Left ventricle myocardium superior (tissue), 1 donor: ENCODE measurements at places on chromosomes 12 and 14. TPM values are rescaled to one million over a fixed set of nuclear protein-coding genes. Genes with fewer than 3 reads are reported as not detected.

DNA sequence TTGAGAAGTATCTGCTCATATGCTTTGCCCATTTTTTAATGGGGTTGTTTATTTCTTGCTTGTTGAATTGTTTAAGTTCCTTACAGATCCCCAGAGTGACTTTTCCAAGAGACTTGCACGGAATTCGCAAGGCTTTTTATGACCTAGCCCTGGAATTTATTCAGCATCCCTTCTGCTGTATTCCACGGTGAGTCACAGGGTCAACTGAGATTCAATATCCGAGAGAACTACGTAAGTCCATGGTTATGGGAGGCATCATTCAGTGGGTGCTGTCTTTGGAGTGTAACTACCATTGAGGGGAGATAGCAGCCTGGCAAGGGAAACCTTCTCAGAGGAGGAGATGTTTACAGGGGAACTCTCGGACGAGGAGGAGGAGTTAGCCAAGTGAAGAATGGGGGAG, 20.9 kb upstream of the GPRC5A start:
- DNase-seq: no peak

DNA sequence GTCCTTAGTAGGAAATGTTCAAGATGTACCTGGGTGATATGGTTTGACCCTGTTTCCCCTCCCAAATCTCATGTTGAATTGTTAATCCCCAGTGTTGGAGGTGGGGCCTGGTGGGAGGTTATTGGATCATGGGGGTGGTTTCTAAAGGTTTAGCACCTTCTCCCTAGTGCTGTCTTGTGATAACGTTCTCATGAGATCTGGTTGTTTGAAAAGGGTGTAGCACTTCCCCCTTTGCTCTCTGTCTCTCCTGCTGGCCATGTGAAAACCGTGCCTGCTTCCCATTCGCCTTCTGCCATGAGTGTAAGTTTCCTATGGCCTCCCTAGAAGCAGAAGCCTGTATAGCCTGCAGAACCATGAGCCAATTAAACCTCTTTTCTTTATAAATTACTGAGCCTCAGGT, 353.0 kb upstream of the SFSWAP start:
- DNase-seq: no peak

DNA sequence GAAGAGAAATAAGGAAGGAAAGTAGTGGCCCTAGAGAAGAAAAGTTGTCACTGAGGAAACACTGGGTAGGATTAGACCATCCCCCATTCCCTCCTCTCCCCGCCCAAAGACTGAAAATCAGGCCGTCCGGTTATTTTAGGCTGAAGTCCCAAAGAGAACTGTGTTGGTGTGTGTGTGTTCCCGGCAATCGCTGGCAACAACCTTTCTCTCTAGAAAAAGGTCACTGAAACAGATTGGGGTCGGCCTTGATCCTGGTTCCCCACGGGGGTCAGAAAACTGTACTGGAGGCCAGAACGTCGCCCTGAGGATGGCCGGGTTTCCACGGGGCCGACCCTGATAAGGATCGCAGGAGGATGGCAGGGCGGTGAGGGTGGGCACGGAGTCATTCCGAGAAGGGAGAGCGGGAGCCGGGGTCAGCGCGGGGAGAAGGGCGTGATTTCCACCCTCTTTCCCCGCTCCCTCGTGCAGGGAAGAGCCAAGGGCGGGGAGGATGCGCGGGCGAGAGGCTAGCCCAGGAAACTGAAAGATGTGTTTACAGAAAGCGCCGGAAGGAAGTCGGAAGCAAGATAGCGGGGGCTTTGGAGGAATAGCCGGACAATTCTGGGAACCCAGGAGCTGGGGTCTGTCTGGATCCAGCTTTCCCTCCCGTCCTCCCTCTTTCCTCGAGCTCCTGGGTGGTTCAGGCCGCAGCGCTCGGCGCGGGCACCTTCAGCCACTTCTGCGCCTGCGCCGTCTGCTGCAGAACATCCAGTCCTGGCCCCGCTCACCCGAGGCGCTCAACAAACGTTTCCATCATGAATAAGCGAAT, 25.3 kb upstream of the SPTLC2 start:
- DNase-seq: peak; percentile 91

- DNase-seq: no peak
Measured at GRCh38 chr12:51625370-51625769, 34.3 kb downstream of the SCN8A start.

DNA sequence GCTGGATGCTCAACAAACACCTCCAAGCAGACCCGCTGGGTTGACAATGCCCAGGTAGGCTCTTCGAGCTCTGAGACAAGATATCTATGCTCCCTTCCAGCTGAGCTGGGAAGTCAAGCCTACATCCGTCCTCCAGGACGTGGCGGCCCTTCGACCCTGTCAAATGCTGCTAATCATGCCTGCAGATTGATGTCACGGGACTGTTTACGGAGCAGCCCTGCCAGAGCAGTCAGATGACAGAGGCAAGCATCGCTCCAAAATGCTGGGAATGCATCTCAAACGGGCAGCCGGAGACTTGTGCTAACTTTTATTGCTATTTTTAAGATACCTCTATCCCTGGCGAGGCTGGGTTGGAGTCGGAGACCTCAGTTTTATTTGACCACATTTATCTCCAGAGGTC, 139.2 kb downstream of the NTF3 start:
- DNase-seq: no peak

DNA sequence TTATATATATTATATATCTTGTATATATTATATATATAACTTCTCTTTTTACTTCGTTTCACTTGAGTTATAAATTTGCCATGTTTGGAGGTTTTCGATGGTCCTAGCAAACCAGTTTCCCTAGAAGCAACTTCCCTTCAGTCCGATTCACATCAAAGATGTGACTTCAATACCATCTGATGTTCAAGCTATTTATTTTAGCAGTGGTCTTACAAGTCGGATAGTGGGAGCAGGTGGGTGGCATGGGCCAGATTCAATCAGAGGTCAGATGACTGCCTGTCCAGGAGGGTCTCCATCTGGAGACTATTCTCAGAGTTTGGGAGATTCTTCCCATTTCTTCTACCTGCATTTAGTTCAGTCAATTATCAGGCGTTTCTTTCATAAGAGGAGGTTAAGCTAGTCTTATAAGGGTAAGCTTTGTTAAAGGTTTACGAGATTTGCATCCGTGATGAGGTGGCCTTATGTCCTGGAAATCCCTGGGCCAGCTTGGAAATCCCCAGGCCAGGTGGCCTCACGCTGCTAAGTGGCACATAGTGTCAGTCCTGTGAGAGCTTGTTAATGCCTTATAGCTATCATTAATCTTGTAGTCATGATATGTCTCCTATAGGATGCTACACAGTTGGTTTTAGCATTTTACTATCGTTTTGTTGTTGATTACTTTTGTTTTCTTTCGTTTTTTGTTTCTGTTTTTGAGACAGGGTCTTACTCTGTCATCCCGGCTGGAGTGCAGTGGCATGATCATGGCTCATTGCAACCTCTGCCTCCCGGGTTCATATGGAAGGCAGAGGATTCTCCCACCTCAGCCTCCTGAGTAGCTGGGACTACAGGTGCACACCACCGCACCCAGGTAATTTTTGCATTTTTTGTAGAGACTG, 145.8 kb downstream of the BICD1 start:
- no peak for DNase-seq

- DNase-seq: no peak
Measured at GRCh38 chr14:94021001-94021400, 5.1 kb upstream of the OTUB2 start.

DNA sequence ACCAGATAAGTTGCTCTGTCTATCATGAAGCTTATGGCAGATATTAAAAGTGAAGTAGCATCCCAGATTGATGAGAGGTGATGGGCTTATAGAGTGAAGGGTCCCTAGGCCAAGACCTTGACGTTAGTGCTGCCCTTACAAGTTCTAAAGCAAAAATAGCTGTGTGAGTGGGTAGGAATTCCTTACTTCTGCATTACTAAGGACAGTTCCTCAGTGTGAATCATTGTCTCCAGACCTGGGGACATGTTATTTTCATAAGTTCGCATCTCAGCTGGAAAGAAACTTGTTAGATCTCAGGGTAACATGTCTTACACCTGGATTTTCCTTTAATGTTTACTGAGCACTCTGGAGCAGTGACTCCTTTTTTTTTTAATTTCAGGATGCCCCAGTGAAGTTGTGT, 28.7 kb downstream of the MAPKAPK5 start:
- no peak for DNase-seq

DNA sequence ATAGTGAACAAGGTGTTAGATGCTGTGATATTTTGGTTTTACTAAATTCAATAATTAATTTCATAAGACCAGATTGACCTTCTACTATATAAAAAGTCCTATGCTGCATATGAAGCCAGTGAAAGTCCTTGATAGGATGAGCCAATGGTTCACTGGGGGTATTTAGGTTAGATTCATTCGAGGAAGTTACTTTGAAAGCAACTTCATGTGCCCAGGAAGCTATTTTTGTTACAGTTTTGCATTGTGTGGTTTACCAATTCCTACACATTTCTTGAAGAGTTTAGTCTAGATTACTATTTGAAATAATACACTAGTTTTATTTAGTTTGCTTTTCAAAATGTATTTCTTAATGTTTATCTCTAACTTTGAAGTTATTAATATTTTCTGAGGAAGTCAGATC, 58.5 kb upstream of the RMST start:
- no peak for DNase-seq

- DNase-seq: no peak
Measured at GRCh38 chr12:111842556-111843396, 748 bp downstream of the MAPKAPK5 start.

- DNase-seq: no peak
Measured at GRCh38 chr14:30553311-30553989, 5.5 kb upstream of the G2E3 start.

- DNase-seq: no peak
Measured at GRCh38 chr12:51475543-51475942, 50.9 kb downstream of the SLC4A8 start.

DNA sequence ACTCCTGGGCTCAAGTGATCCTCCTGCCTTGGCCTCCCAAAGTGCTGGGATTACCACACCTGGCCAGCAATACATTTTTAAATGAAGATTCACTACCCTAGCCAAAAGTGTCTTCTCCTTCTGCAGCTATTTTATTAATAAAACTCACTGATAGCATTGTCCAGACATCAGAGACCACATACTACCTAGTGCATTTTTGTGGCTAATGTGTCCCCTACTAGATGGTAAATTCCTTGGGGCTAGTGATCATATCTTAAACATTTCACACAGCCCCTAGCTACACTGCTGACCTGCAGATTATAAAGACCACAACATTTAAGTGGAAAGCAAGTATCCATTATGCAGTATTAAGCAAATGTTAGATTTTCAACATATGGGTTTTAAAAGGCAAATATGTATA, 17.0 kb downstream of the DTD2 start:
- DNase-seq: no peak

- no peak for DNase-seq
Measured at GRCh38 chr14:54739514-54739913, 163.1 kb downstream of the GCH1 start.

DNA sequence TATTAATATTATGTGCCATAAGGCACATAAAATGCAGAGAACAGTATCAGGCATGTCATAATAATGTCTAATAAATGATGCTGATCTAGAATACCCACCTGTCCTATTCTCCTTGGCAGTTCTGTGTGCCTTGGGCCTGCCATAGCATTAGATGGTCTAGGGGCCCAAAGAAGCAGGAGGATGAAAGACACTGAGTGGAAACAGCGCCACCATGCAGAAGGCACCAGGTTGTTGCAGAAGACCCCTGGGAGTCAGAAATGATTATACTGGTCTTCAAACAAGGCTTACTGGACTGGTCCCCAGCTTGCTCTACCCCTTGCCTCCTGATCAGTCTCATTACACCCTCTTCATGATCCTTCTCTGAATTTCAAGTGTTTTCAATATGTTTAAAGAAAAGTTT, 353.3 kb downstream of the GRIN2B start:
- DNase-seq: no peak

DNA sequence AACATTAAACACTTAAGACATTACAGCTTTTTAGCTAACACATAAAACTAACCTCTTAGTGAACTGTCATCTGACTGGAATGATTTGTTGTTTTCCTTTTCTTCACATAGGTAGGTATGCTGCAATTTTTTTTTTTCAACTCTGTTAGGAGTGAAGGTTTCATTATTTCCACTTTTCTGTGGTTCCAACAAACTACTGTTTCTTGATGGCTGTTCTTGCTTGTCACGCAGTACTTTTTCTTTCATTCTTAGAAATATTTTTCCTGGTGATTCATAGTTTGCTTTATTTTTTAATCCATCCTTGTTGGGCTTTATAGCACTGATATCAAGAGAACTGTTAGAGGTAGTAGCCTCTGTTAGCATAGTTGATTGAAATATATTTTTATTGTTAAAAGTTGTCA, 6.3 kb downstream of the MIS18BP1 start:
- DNase-seq: no peak

DNA sequence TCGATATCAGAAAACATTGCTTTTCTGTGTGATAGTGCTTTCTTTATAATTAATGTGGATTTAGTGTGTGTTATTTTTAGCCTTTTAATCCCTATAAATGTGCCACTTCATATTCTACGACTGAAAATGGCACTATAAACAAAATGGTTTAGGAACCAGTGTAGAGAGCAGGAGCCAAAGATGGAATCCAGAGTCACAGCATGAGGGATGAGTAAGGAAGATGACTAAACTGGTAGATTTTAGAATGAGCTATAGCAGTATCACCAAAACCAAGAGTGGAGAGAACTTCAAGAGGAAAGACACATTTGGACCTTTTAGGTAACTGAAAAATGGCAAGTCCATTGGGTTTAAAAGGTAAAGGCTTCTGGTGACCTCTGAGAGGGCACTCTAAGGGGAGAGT, 887.2 kb downstream of the NRXN3 start:
- DNase-seq: no peak

DNA sequence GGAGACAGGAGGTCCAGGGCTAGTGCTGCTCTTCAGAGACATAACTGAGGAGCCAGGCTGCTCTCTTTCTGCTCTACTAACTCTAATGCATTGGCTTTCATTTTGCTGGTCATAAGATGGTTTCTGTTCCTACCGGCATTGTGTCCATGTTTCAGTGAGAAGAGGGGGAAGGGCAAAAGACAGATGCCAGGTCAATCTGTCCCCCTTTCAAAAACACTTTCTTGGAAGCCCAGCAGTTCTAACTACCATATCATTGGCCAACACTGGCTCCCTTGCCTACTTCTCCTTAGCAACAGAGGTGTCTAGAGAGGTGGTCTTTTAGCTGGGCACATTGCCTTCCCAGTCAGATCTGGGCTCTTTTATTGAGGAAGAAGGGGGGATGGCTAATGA, 63.9 kb downstream of the TGFB3 start:
- no peak for DNase-seq

GRCh38 chr12:14784471-14784870, 18.8 kb downstream of the WBP11 start:
- no peak for DNase-seq

CMKLR1 gene
- 6.4 TPM for total RNA-seq

FGF6 gene
- total RNA-seq: not detected

FAM90A1 gene
- not detected for total RNA-seq

ALDH1L2 gene
- 2.5 TPM for total RNA-seq

PTPRB gene
- 34.4 TPM for total RNA-seq

TAMALIN gene
- total RNA-seq: 22.2 TPM

PRB2 gene
- not detected for total RNA-seq

HELB gene
- 0.99 TPM for total RNA-seq

DAO gene
- not detected for total RNA-seq

AKAP5 gene
- total RNA-seq: 0.30 TPM

ACSS3 gene
- 22.0 TPM for total RNA-seq
